ENCODE measurements at places on chromosomes 12 and 14.

GRCh38 chr12:100234591-100235304 lies 32.1 kb downstream of the DEPDC4 start:
- DNase-seq = peak; percentile 12

- no peak for DNase-seq
Observed at GRCh38 chr12:111462210-111462769, 56.6 kb downstream of the SH2B3 start.

- no peak for DNase-seq
Observed at GRCh38 chr14:101119830-101120571, 216.5 kb upstream of the RTL1 start.

DNA sequence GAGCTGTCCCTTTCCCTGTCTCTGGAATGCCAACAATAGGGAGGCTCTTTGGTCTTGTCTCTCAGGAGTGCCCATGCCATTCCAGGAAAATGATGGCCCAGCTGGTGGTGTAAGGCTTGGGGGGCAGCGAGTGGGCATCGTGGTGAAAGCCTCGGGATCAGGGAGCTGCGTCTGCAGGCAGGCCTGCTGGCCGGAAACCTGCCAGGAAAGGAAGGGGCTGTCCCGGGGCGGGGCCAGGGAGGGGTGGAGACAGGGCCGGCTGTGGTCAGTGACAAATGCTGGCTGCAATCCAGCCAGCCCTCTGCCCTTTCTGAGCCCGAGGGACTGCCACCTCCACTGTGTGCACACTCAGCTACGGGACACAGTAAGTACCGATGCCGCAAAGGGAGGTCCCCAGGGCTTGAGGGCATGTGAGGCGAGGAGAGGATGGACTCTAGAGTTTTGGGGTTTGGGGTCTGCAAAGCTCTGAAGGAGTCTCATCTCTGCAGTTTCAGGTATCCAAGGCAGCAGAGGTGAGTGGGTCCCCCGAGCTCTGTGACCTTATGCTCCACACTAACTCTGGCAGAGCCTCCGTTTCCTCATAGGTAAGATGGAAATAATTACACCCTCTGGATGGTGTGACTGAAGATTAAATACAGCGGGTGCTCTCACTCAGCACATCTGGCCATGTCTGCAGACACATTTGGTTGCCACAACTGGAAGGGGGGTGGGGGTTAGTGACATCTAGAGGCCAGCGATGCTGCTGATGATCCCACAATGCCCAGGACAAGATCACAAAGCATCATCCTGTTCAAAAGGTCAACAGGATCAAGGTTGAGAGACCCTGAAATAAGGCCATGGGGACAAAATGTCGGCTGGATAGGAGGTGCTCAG lies at the start of gene SERPINA5:
SERPINA5 (plus strand) TSS at position 300 of the 873 bp plus-strand sequence. CDS start 5,937 bp downstream, outside the sequence.
- DNase-seq = no peak

GRCh38 chr12:109521831-109522230 lies 44.4 kb downstream of the UBE3B start:
- no peak for DNase-seq

- no peak for DNase-seq
Observed at GRCh38 chr12:111937429-111937828, 75.5 kb downstream of the TMEM116 start.

DNA sequence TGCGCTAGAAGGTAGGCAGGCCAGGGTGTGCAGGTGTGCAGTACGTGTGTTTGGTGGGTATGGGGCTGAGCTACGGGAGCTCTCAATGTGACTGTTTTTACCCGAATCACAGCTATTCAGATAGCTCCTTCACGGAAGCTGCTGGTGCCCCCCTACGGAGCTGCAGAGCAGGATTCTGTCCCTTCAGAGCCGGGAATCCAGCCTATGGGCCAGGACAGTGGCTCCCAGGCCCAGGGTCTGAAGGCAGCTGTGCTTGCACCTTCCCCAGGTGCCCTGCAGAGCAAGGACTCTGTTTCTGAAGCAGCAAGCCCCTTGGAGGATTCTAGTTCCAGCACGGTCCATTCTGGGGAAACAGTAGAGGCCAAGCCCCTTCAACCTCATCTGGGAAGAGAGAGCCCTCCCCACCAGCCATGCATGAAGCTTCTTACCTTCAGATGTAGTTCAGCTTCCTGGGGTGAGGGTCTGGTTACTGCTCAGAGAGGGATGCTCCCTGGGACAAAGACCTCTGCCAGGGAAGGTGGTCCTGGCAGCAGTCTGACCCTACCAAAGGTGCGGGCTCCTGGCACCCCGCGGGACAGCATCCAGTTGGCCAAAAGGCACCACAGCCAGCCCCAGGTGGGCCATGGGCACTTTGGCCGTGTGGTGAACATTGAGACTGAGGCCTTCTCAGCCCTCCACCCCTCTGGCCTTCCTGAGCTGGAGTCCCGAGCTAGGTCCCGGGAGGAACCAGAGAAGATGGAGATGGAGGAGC lies 29.1 kb downstream of the PLEKHH1 start:
- DNase-seq = no peak

- no peak for DNase-seq
Observed at GRCh38 chr12:24770821-24771220, 178.1 kb downstream of the BCAT1 start.

DNA sequence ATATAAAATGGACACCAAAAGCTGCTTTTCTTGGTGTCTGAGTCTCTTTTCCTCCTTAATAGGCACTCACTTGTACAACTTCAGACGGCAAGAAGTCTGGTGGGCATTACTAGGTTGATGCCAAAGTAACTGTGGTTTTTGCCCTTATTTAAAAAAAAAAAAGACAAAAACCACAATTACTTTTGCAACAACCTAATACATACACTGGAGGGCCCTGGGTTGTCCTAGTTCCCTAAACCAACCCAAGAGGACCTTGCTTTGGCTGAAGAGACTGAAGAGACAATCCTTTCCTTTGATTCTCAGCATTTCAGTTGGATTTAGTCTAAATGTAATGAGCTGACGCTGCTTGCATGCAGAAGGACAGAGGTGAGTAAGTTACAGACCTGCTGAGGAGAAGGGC lies 16.2 kb upstream of the PLEKHG3 start:
- DNase-seq = no peak

DNA sequence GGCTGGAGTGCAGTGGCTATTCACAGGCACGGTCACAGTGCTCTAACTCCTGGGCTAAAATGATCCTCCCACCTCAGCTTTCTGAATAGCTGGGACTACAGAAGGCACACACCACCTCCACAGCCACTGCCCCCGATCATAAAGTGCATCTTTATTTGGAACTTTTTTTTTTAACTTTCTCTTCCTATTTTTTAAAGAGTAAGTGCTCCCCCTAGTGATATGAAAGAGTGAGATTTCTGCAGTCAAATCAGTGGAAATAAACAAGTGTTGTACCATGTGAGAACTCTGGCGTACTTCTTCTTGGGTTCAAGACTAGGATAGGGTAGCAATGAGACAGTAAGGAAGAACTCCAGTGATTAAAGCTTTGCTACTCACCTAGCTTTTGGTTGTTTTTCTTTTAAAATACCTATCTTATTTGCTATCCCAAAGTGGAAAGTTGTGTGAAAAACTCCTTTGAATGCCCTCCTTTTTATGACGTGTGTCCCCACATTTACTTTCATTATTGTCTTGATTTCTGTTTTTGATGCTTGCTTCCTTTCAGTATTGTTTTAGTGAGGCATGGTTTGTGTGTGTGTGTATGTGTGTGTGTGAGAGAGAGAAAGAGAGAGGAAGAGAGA lies 6.6 kb downstream of the PPP4R4 start:
- peak; percentile 62 for DNase-seq
